ENCODE measurements at places on chromosomes 2 and 18.

GRCh38 chr2:120785228-120785966, 49.7 kb downstream of the GLI2 start:
- H3K36me3 ChIP-seq, result no peaks in the 10 kb centered on the region
- DNase-seq, result no peak
- H3K27me3 ChIP-seq, result no peaks in the 10 kb centered on the region
- no peak overlapping the region for H3K4me3 ChIP-seq

DNA sequence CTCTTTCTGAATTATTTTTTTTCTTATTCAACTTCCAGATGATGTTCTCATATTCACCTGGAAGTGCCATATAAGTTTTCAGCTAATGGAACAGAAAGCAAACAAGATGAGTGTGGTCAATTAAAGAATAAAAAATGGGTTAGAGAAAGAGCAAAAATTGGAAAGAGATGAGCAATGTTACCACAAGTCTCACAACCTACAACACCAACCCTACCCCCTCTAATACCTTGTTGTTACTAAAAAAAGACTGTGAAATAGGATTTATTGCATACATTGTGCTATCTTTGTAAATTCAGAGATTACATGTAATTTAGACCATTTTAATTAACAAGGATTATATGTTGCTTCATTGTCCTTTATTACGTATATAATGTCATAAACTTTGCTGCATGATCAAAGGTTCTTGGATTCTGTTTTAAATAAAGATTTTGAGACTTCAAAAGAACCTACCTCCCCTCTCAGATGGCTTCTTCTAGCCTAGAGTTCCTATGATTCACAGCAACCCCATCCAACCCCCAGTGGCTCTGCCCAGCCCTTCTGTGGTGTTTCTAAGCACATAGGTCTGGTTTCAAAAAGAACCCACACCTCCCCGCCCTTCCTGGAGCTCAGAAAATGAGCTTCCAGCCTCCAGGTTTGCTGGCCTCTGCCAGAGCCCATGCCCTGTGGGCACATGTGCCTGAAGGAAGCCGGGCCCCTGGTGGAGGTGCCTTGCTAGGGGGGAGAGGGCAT, 24.7 kb downstream of the LGALSL start:
- no peak for DNase-seq
- H3K27me3 ChIP-seq, result no peaks in the 10 kb centered on the region
- H3K4me3 ChIP-seq, result no peak overlapping the region
- no peaks in the 10 kb centered on the region for H3K36me3 ChIP-seq
- no peaks in the 10 kb centered on the region for H3K4me1 ChIP-seq

GRCh38 chr2:29276151-29276550, 160.9 kb downstream of the CLIP4 start:
- H3K27ac ChIP-seq, result no peak overlapping the region
- no peaks in the 10 kb centered on the region for H3K4me1 ChIP-seq
- no peak overlapping the region for H3K4me3 ChIP-seq
- DNase-seq, result no peak

DNA sequence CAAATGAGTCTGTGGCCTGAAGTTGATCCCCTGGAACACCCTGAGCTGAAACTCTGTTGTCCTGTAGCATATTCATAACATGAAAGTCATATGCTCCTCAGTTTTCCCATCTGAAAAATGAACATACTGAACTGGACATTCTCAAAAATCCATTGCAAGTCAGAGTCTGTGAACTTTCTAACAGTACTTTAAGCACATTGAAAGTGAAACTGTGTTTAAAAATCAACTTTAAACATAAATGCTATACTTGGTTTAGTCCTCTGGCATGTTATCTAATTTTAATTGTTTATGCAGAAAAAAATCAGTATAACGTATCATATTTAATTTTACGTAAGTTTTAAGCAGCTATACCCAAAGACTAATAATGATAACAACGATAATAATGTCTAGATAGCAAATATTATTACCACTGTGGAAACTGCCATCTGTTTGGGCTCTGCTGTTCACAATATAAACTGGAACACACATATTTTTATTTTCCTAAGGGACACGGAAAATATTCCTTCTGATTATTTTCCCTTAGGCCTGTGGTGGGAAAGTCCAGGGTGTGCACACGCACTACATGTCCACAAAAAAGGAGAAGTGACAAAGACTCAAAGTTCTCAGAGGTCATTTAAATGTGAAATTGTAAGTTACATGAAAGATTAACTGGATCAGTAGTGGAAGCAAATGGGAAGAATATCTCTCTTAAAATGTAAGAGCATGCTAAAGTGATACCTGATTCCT, 56.1 kb upstream of the TTN start:
- peaks cover 52% of the 10 kb centered on the region for H3K4me1 ChIP-seq
- no peaks in the 10 kb centered on the region for H3K27me3 ChIP-seq
- peak overlapping the region; percentile 74 for H3K27ac ChIP-seq
- no peak for DNase-seq
- H3K4me3 ChIP-seq, result peak overlapping the region; percentile 14

GRCh38 chr2:68387408-68388350, 22.6 kb downstream of the PLEK start:
- H3K4me3 ChIP-seq, result no peak overlapping the region
- no peaks in the 10 kb centered on the region for H3K36me3 ChIP-seq
- no peaks in the 10 kb centered on the region for H3K27me3 ChIP-seq
- no peak overlapping the region for H3K27ac ChIP-seq
- no peak for DNase-seq

Measured in tibial artery (tissue), 4 donors.